ENCODE measurements at places on chromosomes 2 and 18.

DNA sequence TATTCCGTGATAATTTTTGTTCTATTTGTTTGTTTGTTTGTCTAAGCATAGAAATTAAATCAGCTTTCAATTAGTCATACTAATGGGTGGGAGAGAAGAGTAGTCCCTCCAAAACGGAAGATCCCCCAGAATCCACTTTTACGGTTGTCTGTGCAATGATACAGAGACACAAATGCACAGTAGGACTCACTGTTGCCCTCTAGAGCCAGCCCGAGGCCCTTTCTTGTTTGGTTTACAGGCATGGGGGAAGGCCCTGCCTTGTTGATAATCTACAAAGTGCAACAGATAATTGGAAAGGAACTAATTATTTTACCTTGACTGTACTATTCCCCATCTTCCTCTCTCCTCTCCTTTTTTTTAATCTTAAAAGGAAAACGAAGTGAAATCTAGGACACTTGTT is 121.1 kb downstream of the ACOXL start:
- peak; percentile 54 for DNase-seq

GRCh38 chr2:60504049-60504448 is 49.4 kb downstream of the BCL11A start:
- DNase-seq = no peak

DNA sequence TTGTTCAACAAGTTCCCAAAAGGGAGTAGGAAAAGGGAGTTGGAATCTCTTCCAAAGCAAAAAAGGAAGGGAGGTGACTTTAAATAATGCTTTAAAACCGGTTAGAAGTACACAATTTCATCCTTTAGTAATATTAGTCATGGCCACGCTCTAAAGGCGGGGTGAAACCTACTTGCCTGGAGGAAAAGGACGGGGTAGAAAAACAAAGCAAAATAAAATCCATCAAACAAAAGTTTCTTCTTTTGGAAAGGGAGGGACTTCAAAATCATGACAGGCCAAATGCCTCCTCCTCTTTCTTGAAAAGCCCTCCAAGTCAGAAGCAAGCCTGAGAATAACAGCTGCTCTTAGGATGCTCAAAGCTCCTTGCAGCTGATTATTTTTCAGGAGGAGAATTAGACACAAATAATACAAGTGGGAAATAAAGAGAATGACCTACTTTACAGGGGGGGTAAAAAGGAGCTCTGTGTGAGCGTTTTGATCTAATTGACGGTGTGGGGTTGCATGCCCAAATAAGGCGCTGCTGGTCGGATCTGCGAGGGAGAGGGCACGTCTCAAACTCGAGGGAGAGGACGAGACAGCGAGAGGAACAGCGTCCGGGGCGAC is 1.8 kb upstream of the NPAS2 start:
- peak; percentile 67 for DNase-seq

DNA sequence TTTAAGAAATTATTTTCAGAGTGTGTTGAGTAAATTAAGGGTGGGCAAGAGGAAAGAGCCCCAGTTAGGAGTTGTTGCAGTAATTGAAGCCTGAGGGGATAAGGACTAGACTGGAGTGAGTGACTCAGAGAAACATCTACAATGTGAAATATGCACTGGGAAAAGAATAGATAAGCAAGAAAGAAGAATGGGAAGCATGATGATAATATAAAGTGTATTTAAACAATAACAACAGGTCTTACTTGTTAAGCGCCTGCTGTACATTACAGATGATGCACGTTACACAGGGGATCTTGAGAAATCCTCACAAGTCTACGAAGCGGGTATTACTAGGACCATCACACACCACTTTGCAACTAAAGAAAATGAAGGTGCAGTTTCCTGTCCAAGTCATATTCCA is 73.6 kb upstream of the STK17B start:
- peak; percentile 39 for DNase-seq

GRCh38 chr18:55446996-55447671 is 140.9 kb downstream of the TCF4 start:
- no peak for DNase-seq

DNA sequence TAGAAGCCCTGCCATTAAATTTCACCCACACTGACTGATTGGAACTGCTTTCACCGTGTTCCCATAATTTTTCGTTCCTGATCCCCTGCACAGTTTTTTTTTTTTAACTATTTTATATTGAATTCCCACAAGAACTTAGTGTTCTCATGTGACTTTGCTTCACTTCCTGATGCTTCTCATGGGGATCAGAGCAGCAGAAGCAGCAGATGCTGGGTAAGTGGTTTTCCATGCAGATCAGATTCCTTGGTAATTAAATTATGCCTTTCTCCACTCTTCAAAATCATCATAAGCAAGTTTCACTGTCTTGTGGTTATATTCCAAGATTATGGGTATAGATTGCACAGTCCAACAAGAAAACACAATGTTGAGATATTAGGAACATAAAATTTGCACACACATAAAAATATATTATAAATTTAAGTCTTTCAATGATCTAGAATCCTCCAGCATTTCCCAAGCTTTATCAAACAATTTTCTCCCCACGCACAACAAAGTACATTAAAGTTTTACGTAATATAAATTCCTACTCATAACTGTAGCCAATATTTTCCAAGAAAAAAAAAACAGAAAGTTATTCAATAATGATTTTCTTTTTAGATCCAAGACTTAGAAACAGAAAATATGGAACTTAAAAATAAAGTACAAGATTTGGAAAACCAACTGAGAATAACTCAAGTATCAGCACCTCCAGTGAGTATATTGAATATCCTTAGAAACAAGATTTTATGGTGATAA is 277.9 kb downstream of the GULP1 start:
- DNase-seq = no peak

All from choroid plexus epithelial cell (primary cell).